ENCODE measurements at places on chromosomes 16 and 17.

DNA sequence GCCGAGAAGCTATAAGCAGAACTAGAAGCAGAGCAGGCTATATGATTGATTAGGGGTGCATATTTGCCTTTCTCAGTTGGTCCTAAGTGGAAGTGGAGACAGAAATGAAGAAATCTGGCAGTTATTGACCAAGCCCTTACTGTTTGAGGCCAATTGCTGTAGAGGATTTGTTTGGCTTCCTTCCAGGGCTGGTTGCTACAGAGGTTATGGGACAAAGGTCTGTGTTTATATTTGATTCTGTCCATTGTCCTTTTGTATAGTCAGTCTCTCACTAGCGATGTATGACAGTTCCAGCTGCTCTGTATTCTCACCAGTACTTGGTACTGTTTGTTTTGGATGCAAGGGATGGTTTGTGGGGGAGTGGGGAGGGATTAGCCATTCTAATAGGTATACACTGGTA is 7.3 kb upstream of the ALOX15 start:
- DNase-seq: no peak

GRCh38 chr17:20202141-20202621 is 193.0 kb downstream of the SPECC1 start:
- no peak for DNase-seq

GRCh38 chr17:80930335-80931279 is 61.0 kb upstream of the CHMP6 start:
- no peak for DNase-seq

DNA sequence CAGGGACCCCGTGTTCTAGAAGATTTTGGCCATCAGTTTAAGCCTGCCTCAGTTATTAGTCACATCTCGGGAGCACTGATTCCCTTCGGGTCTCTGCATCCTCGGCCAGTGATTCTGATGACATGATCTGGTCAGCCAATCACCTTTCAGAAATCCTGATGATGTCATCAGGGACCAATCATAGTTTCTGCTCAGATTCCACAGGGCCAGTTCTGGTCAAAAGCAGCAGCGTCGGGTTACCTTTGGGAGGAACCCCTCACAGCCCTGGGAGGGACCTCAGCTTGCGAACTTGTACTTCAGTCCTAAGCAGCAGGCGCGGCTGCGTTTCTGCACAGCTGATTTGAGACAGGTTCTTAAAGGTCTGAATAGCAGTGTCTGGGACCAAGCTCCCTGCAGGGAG is 13.9 kb downstream of the KDM8 start:
- peak; percentile 56 for DNase-seq

- no peak for DNase-seq
Observed at GRCh38 chr17:83086199-83086880, 6.9 kb downstream of the METRNL start.

DNA sequence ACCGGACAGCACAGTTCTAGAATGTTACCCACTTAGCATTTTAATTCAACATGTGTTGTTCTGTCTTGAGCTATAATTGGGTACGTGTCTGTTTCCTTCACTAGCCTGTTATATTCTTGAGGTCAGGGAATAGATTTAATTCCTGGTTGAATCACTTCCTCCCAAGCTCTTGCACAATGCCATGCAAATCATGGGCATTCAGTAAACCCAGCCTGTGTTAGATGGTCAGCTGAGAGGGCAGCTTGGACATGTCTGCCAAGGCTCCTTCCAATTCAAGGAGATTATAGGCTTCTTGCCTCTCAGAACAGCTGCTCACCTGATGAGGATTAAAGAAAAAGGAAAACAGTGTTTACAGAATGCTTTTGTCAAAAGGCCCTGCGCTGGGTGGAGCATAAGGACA is 12.6 kb downstream of the C1QTNF1 start:
- DNase-seq: peak; percentile 93

GRCh38 chr16:14434860-14435259 is 195.2 kb downstream of the PARN start:
- no peak for DNase-seq

- no peak for DNase-seq
Observed at GRCh38 chr16:28543072-28543471, 4.3 kb upstream of the NUPR1 start.

- DNase-seq: no peak
Observed at GRCh38 chr17:73307130-73307529, 4.7 kb downstream of the CDC42EP4 start.

DNA sequence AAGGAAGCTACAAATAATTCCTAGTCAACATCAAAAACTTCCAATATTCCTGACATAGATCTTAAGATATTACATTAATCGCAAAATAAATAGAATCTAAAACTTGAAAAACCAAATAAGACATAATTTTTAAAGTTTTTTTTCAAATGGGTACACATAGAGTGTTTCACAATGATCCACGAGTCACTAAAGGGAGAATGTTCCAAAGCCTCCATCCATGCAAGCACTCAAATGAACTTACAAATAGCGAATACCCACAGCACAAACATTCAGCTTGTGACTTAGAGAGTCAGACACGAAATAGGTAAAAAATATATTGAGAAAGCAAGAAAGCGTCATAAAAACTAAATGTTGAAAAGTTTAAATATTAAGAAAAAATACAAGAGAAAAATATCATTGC is 65.7 kb downstream of the CEP112 start:
- no peak for DNase-seq

DNA sequence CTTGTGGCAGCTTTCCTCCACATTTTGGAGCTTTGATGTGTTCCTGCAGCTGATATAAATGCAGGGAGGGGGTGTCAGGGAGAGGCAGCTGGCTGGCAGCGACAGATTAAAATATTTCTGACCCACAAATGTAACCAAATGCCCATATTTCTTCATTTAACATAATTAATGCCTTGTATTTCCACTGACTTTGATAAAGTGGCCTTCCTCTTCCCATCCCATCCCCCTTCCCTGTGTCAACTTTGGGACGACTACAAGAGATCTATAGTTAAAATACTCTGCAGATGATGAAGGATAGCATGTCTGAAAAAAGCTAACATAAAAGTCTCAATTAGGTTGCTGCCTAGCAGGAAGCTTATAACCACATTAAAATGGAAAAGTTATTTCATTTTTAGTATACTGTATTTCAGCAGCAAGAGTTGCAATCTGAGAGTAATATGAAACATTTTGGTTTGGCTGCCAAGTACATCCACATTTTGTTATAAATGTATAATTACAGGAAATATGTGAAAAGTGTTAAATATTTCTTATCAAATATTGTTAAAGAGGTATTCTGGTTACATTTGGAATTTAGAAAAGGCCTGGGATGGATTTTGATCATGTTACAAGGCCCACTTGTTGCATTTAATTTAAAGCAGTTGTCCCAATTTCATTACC is 238.7 kb upstream of the TBX2 start:
- no peak for DNase-seq

DNA sequence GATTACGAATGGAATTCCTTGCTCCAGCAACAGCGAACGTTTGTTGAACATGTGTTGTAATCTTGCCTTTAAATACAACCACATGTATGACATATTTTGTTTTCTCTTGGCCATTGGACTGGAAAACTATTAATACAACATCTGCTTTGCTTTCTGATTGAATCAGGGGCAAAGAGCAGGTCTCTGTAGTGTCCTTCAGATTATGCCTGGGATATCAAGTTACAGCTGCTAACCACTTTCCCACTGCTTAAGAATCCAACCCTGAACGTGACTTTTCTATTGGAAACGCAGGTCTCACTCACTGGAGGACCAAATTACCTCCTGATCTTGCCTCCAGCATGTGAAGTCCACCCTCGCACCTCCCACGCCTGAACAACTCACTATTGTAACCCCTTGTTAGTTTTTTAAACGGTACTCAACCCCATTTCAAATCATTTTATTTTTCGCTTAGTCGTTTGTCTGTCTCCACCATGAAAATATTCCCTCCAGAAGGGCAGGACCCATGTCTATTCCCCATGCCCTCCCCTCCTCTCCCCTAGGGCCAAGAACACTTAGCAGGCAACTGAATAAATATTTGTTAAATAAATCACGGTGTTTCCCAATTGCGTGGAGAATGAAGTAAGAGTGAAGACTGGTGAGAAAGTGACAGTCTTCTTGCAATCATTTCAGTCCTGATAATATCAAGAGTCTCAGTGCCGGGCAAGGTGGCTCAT is 57.4 kb upstream of the MRTFB start:
- DNase-seq: peak; percentile 17

DNA sequence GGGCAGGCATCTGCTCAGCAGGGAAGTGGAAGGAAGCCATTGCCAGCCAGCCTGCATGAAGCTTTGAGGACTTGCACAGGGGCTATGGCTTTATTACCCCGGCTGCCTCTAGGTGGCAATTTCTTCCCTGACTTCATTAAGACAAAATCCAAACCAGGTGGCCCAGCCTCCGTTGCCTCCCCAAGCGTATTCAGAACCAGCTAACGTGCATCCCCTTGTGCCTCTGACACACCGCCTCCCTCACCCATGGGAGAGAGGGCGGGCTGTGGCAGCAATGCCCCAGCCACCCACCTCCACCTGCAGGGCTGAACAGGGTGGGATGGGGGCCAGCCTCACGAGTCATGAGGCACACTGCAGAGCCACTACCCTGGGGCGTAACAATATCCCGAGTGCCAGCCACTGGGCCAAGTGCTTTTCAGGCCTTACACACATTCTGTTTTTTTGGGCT is 6.8 kb downstream of the KIFC3 start:
- peak; percentile 40 for DNase-seq

DNA sequence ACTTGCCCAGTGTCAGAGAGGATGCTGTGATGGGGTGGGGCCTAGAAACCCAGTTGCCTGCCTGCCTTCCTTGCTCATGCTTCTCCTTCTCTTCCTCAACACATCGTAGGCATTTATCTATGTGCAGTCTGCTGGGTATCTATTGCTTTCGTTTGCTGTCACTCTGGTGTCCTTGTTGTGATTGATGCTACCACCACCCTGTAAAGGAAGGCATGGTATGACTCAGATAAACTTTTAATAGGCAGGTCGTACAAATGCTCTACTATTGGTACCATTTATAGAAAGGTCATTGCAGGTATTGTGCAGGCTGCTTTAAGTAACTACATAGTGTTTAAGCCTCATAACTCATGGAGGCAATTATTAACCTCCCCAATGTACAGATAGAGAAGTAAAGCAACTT is 368.9 kb downstream of the UTP18 start:
- no peak for DNase-seq

- DNase-seq: no peak
Observed at GRCh38 chr17:78449983-78450595, 71.6 kb downstream of the PGS1 start.

DNA sequence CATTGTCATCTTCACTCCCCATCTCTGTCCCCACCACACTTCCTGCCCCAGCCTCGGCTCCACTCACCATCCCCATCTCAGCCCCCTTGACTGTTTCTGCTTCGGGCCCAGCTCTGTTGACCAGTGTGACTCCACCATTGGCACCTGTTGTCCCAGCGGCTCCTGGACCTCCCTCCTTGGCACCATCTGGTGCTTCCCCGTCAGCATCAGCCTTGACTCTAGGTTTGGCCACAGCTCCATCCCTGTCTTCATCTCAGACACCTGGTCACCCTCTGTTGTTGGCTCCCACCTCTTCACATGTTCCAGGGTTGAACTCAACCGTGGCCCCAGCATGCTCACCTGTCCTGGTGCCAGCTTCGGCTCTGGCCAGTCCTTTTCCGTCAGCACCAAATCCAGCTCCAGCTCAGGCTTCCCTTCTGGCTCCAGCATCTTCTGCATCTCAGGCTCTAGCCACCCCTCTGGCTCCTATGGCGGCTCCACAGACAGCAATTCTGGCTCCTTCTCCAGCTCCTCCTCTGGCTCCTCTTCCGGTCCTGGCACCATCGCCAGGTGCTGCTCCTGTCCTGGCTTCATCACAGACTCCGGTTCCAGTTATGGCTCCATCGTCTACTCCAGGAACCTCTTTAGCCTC is 24.4 kb upstream of the PHKG2 start:
- no peak for DNase-seq

GRCh38 chr16:85057212-85057889 is 29.8 kb downstream of the KIAA0513 start:
- DNase-seq: no peak

GRCh38 chr16:89026121-89026612 is 49.2 kb upstream of the CBFA2T3 start:
- DNase-seq: no peak
